NK-92 treated with Interleukin-12 subunit alpha and Interleukin-12 subunit beta, amount 100 ng/mL, for 24 hours (cell line): ENCODE measurements at places on chromosomes 5 and 9.

GRCh38 chr9:84780385-84780784 lies 110.9 kb downstream of the NTRK2 start:
- DNase-seq = no peak

DNA sequence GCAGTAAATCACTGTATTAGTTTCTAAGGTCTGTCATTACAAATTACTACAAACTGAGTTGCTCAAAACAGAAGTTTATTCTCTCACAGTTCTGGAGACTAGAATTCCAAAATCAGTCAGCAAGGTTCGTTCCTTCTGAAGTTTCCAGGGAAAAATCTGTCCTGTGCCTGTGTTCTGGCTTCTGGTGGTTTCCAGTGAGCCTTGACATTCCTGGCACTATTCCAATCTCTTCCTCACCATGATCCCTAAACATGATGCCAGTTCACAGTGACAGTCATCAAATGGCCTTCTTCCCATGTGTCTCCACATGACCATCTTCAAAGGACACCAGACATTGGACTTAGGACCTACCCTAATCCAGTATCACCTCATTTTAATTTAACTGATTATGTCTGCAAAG lies 351.4 kb downstream of the PLK2 start:
- no peak for DNase-seq

DNA sequence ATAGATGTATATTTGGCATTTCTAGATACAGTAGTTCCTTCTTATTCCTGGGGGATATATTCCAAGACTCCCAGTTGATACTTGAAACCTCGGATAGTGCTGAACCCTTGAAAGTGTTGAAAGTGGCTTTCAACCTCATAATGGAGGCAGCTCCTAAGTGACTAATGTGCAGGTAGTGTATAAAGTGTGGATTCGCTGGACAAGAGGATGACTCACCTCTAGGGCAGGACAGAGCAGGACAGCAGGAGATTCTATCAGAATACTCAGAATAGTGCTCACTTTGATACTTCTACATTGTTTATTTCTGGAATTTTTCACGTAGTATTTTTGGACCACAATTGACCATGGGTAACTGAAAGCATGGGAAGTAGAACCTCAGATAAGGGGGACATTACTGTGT lies 1138.9 kb upstream of the WWC1 start:
- DNase-seq = no peak

DNA sequence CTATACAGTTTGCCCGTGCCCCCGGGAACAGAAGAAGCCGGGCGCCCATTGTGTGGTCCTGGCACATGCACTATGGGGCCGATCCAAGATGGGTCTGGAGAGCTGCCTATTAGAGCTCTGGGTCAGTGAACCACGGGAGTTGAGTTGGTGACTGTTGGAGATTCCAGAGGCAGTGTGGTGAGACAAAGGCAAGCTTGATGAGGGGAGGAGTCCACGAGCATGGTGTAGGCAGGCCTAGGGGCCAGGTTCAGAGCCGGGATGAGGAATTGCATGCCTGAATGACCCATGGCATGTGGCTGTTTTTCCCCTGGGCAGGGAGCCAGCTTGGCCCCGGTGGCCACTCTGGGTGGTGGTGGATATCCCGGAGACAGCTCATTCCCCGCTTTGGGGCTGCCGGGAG lies 84.4 kb upstream of the STC2 start:
- DNase-seq = no peak

GRCh38 chr5:179316111-179316551 lies 29.1 kb downstream of the ADAMTS2 start:
- DNase-seq = no peak

GRCh38 chr5:16799796-16800195 lies 136.3 kb downstream of the MYO10 start:
- DNase-seq = no peak
